Right hindlimb (tissue), 1 donor: ENCODE measurements at places on chromosomes 2 and 18.
A peak's percentile ranks its signal among the peaks of the same experiment; 100 is the strongest.

- no peak for DNase-seq
These were observed 99.6 kb downstream of the FMNL2 start for GRCh38 chr2:152434395-152435182.

GRCh38 chr2:181754105-181754504 lies 73.8 kb upstream of the NEUROD1 start:
- DNase-seq, result no peak

GRCh38 chr2:33372940-33373553 lies 103.4 kb upstream of the RASGRP3 start:
- DNase-seq, result no peak

DNA sequence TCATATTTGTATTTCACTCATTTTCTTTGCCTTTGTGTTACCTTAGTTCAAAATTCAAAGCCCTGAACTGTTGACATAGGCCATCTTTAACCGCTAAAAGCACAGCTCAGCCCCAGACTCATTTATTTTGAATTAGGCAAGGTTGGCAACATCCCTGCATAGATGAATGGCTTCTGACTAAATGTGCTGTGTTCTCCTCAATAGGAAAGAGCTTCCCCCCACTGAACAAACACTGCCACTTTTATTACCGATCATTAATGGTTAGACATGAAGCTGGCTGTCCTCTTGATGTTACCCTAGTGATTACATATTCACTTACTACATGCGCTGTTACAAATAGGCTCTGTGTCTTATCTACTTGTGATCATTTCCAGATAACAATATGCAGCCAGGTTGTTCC lies 170.7 kb downstream of the ADCYAP1 start:
- no peak for DNase-seq

DNA sequence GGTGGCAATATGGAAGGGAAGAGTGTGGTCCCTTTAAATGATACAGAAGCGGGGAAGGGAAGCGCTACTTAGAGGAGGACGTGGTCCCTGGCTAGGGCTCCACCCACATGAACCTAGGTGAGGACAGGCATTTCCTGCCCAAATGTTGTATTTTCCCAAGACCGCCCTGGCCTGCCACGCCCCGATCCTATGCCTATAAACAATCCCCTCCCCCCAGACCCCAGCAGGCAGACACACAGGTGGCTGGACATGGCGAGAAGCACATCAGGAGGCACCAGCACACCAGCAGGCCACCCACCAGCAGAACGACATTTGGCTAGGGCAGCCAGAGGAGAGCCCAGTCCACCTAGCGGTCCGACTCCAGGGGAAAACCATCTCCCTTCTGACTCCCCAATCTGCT lies 47.2 kb downstream of the METTL8 start:
- no peak for DNase-seq

GRCh38 chr2:192311701-192312460 lies 117.1 kb upstream of the TMEFF2 start:
- no peak for DNase-seq

- no peak for DNase-seq
These were observed 2035.3 kb upstream of the LRRTM1 start for GRCh38 chr2:82339805-82340204.

DNA sequence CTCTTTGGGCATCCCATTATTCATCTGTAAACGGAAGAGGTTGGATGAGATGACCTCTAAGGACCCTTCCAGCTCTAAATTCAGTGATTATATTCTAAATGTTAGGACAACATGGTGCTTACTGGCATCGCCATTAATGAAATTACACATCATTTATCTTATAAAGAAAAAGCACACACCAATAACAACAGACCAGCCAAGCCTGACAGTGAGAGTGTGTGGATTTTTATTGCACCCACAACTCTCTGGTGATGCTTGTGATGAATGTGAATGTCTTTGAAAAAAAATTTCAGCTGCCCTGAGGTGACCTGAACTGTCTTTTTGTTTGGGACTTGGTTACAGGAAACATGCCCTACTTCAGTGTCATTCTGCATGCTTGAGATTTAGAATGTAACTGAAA lies 513.3 kb upstream of the NRP2 start:
- no peak for DNase-seq

DNA sequence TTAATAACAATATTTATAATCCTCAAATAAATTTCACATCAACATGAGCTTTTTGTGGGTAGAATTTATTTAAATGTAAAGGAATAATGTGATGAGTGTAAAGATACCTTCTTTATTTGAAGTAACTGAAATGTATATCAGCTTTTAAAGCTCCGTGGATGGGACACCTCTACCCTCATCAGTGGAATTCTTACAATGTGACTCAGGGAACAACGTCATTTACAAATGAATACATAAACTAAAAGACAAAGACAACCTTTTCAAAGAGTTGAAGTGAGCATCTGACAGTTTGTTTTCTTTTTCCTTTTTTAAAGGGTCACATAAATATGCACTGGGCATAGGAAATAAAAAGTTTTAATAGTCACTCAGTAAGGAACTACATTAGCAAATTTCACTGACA lies 1127.0 kb upstream of the CRIM1 start:
- no peak for DNase-seq

DNA sequence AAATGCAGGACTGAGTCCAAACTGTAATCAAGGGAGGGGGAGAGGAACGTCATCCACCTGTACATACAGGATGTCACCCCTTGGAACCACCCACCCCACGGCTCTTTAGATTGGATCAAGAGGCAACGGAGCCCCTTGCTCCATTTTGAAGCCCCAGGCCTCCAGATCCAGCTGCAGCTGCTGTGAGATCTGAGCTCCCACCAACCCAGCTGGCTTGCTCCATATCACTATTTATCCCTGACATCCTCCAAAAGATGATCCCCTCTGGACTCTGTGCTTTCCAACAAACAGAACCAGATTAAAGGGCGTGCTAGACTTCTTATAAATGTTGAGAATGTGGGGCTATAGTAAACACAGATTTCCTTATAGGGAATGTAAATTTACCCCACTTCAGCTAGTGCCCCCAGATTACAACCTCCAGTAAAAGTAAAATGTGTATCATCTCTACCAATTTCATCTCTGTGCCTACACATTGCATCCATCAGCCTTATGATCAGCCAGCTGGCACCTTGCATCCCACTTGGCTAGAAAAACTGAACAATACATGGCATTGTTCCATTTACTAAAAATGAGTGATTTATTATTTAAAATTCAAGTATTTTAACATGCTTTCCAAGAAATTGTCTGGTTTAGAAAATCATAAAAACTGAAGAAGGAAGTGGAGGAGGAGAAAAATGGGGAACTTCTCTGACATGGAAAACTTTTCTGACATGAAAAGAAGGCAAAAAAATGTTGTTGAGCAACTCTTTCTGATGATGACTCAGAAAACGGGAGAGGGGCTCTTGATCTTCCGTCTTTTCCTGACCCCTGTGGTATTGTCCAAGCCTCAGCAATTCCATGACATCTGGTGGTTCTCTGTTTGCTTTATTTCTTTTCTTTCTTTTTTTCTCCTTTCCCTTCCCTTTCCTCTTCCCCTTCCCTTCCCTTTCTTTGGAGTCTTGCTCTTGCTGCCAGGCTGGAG lies 262.6 kb upstream of the THUMPD2 start:
- DNase-seq, result peak; percentile 69

- no peak for DNase-seq
These were observed 308.0 kb upstream of the STON1 start for GRCh38 chr2:48221846-48222516.

- no peak for DNase-seq
These were observed 31.9 kb downstream of the TMEM131 start for GRCh38 chr2:97963880-97964279.

DNA sequence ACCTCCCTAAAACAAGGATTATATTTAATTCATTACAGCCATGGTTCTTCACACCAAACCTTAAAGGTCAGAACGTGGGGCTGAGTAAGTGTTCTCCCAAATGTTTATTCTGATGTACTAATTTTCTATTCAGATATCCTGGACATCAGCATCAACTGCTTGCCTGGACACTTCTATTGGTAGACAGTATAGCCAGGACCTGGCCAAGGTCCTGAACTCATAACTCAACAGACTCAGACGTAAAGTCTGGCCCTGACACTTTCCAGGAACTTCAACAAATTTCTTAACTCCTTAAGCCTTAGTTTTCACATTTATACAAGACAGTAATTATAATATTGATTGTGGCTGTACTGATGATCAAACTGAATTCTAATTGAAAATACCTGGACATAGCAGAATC lies 89.1 kb downstream of the AKAIN1 start:
- no peak for DNase-seq

- DNase-seq, result no peak
These were observed 60.7 kb upstream of the ARHGAP28 start for GRCh38 chr18:6668836-6669235.
